Naive thymus-derived CD8-positive, alpha-beta T cell (primary cell): ENCODE measurements at places on chromosomes 5 and 9. TPM values are rescaled to one million over a fixed set of nuclear protein-coding genes. Genes with fewer than 3 reads are reported as not detected.

DNA sequence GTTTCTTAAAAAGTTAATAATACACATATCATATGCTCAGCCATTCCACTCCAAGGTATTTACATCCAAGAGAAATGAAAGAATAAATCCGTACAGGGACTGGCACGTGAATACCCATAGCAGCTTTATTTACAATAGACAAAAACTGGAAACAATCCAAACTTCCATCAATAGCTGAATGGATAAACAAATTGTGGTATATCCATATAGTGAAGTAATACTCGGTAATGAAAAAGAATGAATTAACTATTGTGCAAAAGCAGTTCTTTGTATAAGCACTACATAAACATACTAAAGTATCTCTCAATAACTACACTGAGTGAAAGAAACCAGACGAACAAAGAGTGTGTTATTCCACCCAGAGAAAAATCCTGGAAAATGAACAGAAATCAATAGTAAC, 17.6 kb downstream of the COL23A1 start:
- DNase-seq: no peak

Gene FAM53C
- total RNA-seq: 29.6 TPM

DNA sequence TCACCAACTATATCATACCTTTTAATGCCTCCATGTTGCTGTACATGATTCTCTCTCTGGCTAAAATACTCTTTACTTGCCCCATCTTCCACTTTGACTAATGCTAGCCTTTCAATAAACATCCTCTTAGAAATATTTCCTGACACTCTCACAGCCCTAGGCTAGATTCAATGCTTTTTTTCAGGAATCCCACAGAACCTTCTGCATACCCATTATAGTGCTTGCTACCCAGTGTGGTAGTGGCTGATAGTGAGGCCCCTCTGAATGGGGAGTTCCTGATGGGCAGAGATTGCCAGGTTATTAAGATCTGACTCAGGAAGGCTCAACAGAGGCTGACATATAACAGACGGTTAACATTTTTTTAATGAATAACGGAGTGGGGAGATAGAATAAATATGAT, 11.6 kb downstream of the SSBP2 start:
- DNase-seq: no peak

- no peak for DNase-seq
Observed at GRCh38 chr5:142143878-142144277, 35.3 kb downstream of the NDFIP1 start.

- DNase-seq: no peak
Observed at GRCh38 chr5:16120579-16120978, 59.0 kb downstream of the MARCHF11 start.

GRCh38 chr9:81849631-81850259, 78.5 kb upstream of the SPATA31D4 start:
- no peak for DNase-seq

GRCh38 chr5:169015991-169016390, 284.9 kb downstream of the SLIT3 start:
- no peak for DNase-seq

DNA sequence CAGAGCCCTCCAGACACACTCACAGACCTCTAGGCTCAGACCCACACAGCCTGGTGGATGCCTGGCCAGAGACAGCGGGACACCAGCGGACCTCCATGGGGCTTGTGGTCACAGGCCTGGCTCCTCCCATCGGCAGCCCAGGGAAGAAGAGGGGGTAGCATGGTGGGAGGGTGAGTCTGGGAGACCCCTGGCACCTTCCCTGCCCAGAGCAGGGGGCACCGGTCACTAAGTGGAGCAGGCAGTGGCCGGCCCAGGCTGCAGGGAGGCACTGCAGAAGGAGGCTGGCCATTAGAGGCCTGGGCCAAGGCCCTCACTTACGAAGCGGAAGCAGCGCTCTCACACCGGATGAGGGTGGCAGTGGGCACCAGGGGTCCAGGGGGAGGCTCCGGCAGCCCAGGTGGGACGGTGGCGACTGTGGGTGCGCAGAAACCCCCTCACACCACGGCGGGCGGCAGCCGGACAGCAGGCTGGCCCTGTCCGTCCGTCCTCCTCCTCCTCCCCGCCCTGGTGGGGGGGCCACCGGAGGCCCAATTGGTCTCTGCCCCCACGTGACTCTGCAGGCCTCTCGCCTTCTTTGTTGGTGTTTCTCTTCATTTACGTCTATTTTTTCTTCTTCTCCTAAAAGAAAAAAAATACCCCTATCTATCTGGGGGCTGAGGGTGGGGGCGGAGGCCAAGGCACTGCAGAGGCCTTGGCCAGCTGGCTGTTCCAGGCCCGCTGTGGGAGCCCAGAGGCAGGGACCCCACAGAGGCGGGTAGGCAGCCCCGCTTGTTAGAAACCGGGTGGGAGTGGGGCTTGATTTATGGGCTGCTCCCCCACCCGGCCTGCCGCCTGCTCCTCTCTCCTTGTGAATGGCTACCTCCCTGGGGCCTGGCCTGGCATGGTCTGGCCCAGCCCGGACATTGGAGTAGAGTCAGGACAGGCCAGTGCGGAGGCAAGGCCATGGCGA, at the start of gene NR5A1:
Gene NR5A1, minus strand, starts transcription at position 469 of the 949 bp plus-strand sequence. CDS start 4,004 bp downstream, outside the sequence.
- DNase-seq: no peak

Gene MED7
- total RNA-seq: 18.7 TPM

Gene FAM193B
- 214 TPM for total RNA-seq

Gene CCL27
- total RNA-seq: not detected

- DNase-seq: no peak
Observed at GRCh38 chr5:63029891-63030290, 451.3 kb downstream of the LRRC70 start.

Gene PCDHGB2
- total RNA-seq: 0.81 TPM

Gene PTGES
- not detected for total RNA-seq

Gene HAVCR1
- total RNA-seq: 26.5 TPM

Gene CCNB1
- total RNA-seq: 3.0 TPM

Gene BTNL8
- total RNA-seq: not detected

DNA sequence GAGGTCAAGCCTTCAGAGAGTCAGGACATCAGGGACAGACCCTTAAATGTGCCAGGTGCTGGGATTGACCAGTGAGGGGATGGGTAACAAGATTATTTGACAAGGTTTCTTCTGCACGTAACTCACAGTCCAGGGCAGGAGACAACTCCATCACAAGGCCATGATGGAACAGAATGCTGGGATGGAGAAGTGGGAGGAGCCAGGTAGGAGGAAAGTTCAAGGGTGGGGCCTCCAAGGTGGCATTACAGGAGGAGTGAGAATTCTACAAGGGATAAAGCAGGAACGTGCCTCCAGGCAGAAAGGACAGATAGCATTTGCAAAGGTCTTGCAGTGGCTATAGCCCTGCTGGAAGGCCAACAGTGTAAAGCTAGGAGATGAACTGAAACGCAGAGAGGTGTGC, 102.2 kb downstream of the FGF18 start:
- no peak for DNase-seq

DNA sequence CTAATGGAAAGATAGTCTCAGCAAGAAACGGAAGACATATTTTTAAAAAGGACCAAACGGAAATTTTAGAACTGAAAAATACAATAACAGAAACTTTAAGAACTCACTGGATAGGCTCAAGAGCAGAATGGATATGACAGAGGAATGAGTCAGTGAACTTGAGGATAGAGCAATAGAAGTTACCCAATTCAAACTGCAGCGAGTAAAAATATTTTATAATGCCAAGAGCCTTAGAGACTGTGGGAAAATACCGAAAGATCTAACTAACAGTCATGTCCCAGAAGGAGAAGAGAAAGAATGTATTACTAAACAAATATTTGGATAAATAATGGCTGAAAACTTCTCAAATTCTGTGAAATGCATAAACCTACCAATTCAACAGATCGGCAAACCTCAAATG, 40.8 kb downstream of the ADAMTS2 start:
- DNase-seq: no peak

DNA sequence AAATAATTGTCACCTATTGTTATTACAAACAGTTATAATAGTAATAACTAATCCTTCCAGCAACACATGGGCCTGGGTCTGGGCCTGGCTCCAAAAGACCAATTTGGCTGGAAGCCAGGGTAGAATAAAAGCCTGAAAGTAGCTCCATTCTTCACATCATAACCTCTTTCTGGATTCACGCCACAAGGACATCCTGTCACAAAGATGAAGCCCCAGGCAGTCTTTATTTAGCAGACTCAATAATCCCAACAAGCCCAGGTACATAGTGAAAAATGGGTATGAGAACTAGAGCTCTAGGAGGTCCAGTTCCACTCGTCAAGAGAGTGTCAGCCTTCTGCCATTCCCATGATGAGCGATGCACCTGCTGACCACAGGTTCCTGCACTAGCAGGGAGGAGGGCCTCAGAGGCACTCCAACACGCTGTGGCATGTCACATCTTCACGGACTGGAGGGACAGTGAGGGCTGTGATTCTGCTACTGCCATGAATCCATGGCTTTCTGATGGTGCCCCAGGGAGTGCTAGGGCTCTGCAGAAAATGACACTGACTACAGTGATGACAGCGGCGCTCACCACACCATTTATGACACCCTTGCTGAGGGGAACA, 124.9 kb downstream of the SPOCK1 start:
- DNase-seq: no peak

- DNase-seq: no peak
Observed at GRCh38 chr9:79985264-79985663, 413.5 kb downstream of the TLE4 start.

DNA sequence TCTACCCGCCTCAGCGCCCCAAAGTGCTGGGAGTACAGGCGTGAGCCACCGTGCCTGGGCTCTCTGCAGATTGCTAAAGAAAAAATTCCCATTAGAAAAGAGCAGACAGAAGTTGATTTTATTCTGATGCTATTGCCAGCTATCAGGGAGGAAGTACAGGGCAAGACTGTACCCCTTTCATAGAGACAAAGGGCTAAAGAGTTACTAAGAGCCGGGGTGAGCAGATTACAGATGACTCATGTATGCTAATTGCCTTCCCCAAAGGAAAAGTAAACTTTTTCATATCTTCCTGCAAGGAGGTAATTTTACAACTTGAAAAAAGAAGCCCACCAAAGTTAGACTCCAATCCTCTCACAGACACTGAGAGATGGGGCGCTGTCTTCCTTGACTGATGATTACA, 42.3 kb upstream of the MCTP1 start:
- no peak for DNase-seq

DNA sequence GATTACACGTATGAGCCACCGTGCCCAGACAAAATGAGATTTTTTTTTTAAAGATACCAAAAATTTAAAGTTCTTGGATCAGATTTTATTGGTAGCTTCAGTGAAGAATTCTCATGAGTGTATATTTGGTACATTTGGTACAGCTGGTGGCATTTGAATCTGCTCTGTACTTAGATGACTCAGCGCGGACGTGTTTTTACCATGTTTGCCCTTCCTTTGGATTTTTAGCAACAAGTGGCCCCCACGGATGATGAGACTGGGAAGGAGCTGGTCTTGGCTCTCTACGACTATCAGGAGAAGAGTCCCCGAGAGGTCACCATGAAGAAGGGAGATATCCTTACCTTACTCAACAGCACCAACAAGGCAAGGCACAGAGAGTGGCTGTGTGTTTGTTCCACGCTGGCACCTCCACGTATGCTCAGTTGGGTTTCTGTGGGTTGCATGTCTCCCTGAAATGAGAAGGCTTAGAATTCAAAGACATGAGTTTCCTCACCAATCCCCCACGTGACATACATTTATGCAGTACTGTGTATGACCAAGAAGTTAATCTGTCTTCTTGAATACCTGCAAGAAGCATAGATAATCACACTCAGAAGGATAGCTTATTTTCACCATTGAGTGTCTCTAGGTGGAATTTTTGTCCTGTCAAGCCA, 36.3 kb downstream of the SPTAN1 start:
- DNase-seq: no peak

Gene POU5F2
- total RNA-seq: 1.6 TPM

Gene GMCL2
- total RNA-seq: 0.14 TPM

DNA sequence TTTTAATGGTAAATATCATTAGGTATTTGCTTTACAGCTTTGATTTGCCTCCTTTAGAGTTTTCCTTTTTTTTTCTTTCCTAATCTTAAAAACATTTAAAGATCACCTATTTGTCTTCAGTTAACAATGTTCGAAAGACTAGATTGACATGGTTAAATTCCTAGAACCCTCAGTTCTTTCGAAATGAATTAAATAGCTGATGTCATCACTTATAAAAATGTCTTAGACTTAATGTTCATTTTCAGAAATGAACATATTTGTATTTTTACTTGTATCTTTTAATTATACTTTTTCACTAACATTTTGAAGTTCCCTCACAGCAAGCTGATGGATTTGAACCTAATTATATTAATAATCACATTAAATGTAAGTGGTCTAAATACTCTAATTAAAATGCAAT, 205.3 kb upstream of the IRX4 start:
- DNase-seq: no peak

Gene CAMLG
- 35.7 TPM for total RNA-seq

- no peak for DNase-seq
Observed at GRCh38 chr5:139662617-139663016, 14.5 kb downstream of the CXXC5 start.

DNA sequence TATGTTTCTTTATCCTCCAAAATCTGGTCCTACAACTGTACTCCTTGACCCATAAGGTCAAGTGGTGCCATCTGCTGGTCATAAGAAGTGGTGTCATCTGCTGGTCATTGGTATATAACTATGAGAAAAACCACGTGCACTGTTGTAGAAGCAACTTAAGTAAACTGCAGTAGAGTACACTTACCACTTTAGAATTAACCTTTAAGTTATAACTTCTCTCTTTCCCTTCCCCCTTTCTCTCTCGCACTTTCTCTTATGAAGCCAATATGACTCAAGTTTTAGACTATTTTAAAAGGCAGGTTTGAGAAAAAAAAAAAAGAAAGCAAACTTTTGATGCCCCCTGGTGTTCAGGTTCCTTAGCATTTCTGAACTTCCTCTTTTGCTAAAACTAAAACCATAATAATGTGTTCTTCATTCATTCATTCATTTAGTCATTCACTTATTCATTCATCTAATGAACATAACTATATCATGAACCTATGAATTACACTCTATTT, 12.8 kb upstream of the MTAP start:
- DNase-seq: peak; percentile 27

DNA sequence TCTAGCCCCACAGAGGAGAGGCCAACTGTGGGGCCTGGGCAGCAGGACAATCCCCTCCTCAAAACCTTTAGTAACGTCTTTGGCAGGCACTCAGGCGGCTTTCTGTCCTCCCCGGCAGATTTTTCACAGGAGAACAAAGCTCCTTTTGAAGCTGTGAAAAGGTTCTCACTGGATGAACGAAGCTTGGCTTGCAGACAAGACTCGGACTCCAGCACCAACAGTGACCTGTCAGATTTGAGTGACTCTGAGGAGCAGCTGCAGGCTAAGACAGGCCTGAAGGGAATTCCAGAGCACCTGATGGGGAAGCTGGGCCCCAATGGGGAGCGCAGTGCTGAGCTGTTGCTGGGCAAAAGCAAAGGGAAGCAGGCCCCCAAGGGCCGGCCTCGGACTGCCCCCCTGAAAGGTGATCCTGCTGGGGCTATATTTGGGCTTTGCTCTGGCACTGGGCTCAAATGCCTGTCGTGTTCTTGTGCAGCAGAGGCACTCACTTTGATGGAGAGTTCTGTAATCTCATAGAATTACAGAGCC, 39.4 kb downstream of the KDM3B start:
- DNase-seq: no peak

Gene DMRT2
- not detected for total RNA-seq
